ENCODE measurements at places on chromosomes 3 and 15.

GRCh38 chr3:133049491-133049890 lies 11.3 kb downstream of the TMEM108 start:
- DNase-seq = no peak

GRCh38 chr15:91068436-91068835 lies 31.6 kb upstream of the SV2B start:
- DNase-seq = no peak

DNA sequence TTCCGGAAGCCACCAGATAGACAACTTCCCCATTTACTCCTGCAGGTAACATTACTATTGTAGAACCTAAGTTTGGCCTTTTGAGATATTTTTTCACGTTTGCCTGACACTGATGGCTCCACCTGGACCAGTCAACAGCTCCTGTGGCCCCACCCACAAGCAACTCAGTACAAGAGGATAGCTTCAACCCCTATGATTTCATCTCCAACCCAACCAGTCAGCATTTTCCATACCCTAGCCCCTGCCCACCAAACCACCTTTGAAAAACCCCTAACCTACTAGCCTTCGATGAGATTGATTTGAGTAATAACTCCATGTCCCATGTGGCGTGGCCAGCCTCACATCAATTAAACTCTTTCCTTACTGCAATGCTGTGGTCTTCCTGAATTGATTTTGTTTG lies 950 bp upstream of the EHHADH start:
- DNase-seq = no peak

- peak; percentile 48 for DNase-seq
Observed at GRCh38 chr15:74291101-74292071, 55.3 kb downstream of the CCDC33 start.

DNA sequence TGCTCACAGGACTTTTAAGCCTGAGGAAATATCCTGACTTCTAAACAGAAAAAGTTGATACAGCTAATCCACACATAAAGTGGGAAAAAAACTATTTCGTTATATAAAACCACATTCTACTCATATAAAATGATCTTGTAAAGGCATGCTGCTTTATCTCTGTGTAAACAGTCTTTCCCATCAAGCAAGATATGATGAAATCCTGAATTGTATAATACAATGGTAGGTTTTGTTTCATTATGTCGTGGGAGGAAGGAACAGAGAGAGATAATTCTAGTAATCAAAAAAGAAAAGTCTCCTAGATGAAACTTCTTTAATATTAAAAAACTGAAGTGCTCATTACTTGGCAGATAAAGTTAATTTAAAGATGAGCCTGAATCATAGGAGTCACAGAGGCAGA lies 92.6 kb upstream of the SNTN start:
- DNase-seq = no peak

DNA sequence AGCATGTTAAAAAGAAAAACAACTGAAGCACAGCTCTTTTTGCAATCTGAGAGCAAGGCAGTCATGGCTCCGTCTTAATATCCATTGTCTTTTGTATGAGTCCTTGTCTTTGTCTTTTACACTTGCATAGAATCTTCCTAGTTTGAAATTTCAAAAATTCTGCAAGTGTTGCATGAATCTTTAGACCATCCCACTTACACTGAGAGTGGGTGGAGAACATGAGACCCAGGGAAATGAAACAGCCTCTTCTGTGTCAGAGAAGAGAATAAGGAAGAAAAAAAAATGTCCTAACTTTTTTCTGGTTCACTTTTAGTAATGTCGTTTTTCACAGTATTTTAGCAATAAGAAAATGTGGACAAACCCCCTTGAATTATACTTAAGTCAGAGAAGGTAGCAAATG lies 12.1 kb upstream of the DCLK3 start:
- DNase-seq = no peak

- DNase-seq = no peak
Observed at GRCh38 chr3:140941090-140941433, 574 bp upstream of the SLC25A36 start.

DNA sequence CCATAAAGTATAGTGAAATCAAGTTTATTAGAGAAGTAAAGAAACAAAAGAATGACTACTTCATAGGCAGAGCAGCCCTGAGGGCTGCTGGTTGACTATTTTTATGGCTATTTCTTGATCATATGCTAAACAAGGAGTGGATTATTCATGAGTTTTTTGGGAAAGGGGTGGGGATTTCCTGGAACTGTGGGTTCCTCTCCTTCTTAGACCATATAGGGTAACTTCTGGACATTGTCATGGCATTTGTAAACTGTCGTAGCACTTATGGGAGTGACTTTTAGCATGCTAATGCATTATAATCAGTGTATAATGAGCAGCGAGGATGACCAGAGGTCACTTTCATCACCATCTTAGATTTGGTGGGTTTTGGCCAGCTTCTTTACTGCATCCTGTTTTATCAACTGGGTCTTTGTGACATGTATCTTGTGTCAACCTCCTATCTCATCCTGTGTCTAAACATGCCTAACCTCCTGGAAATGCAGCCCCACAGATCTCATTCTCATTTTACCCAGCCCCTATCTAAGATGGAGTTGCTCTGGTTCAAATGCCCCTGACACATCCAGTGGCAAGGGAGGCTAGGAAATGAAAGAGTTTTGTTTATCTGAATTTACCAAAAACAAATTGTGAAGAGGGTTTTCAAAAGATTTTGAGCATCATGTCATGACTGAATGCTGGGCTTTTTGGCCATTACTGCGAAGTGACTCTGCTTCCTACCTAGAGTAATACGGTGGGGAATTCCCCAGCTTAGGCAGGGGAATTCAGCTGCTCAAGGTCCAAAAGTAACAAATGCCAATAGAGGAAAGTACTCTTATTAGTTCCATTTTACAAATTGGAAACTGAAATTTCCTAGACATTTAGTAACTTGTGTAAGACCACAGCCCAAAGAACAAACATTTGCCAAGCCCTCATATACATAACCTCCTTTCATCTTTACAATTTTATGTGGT lies 6.2 kb upstream of the SPSB4 start:
- no peak for DNase-seq

- DNase-seq = no peak
Observed at GRCh38 chr15:78438619-78439285, 736 bp downstream of the IREB2 start.

DNA sequence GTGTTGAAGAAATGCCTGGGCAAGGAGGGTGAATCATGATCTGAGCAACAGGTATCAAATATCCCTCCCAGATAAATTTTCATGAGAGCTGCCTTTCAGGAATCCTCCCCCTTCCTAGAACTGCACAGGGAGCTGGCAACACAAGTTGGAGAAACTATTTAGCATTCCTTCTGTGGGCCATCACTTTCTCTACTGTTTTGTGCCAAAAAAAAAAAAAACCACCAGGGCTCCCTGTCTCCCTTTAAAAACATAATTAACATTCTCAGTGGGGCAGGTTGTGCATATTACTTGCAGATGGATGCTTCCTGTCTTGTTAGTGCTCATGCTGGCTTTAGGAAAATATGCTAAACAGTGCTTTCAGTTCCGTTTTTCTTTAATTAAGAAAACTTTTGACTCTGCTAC lies 234.9 kb upstream of the LMCD1 start:
- DNase-seq = no peak

GRCh38 chr3:49666592-49666991 lies 7.6 kb upstream of the APEH start:
- DNase-seq = no peak

GRCh38 chr3:125194849-125195601 lies 17.5 kb downstream of the SLC12A8 start:
- no peak for DNase-seq

DNA sequence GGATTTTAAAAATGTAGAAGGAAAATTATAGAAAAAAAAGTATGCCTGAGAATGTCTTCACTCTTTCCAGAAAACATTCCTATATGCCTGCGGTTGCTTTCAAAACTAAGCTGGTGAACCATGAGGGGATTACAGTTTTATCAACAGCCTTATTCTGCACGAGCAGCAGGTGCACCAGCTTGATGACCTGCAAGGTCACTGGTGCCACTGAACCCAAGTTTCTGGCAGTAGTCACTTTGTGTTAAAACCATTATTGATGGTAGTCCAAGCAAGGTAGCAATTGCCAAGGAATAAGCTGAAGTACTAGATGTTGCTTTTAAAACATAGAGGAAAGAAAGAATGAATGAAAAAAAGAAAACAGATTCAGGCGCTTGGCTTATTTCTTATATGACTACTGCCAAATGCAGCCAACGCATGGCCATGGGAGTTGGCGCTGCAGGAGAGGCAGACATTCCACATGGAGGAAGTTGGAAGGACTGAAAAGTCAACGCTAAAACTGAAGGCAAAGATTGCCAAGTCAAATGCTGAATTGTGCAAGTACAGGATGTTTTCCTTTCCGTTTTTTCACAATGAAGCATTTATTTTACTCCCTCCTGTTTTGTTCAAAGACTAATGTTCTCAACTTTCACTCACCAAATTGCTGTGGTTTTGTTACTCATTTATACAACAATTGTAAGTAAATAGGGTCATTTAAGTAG lies 601.4 kb downstream of the CADM2 start:
- DNase-seq = no peak

DNA sequence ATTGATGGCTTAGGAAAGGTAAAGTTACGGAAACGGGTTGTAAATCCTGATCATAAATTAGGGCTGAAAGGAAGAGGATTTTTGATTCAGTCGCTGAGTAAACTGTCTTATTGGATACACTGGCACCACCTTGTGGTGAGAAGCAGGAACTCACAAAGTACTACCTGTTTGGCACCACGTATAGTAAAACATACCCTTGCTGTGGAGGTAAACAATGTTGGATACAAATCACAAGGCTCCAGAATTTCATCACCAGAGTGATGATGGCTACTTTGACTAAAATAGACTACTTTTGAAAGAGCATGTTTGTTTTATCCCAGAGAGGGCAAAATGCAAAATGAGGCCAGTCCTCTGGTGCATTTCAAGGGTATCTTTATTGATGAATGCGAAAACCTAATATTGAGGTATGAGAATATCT lies 216.9 kb downstream of the IGSF11 start:
- DNase-seq = no peak

GRCh38 chr3:156664831-156665178 lies 9.6 kb upstream of the TIPARP start:
- DNase-seq = no peak

GRCh38 chr15:78983146-78983918 lies 38.5 kb upstream of the CTSH start:
- DNase-seq = no peak

DNA sequence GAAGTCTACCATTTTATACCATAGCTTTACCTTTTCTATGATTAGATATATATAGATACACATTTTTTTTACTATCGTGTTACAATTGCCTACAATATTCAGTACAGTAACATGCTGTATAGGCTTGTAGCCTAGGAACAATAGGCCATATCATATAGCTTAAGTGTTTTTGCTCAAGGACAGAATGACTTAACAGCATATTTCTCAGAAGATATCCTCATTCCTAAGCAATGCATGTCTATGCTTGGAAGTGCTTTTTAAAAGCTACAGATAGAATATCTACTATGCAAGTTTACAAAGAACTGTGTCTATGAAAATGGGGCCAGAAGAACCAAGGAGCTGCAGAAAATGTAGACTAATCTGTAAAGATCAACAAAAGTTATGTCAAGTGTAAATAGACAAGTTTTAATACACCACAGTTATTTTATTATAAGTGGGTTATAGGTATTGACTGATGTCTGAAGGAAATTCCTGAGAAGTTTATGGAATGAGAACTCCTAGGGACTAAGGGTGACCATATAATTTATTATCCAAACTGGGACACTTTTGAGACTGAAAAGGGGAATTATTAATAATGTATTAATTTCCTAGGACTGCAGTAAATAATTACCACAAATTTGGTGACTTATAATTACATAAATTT lies 138.7 kb upstream of the TGFBR2 start:
- no peak for DNase-seq

GRCh38 chr3:99721633-99722007 lies 83.2 kb downstream of the COL8A1 start:
- no peak for DNase-seq

DNA sequence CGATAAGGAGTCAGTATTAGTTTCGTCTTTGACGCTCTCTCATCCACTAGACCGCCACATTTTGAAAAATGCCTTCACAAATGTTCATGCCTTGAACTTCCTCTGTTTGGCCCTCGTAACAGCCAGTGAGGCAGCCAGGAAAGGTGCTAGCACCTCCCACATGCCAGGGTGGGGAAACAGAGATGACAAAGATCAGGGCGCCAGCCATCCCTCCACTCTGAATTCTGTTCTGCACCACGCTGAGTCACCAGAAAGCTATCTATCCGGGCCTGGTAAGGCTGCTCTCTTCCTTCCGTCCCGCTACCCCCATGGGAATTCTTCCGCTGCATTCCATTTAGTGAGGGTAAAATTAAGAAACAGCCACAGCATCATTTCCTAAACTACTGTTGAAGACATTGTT lies 31.3 kb upstream of the BCL2L10 start:
- no peak for DNase-seq

DNA sequence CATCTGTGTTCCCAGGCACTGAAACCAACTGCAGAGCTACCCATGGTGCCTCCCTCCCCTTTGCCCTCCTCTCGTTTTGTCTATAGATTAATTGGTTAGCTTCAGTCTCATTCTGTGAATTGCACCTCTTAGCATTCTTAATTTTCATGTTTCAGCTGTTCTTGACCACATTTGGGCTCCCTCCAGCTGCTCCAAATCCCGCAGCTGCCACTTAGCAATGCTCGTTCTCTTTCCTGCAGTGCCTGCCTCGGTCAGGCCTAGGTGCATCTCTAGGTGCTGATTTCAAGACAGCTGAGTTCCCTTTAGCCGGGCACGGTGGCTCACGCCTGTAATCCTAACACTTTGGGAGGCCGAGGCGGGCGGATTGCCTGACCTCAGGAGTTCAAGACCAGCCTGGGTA lies 47.0 kb upstream of the SMAD3 start:
- DNase-seq = no peak

DNA sequence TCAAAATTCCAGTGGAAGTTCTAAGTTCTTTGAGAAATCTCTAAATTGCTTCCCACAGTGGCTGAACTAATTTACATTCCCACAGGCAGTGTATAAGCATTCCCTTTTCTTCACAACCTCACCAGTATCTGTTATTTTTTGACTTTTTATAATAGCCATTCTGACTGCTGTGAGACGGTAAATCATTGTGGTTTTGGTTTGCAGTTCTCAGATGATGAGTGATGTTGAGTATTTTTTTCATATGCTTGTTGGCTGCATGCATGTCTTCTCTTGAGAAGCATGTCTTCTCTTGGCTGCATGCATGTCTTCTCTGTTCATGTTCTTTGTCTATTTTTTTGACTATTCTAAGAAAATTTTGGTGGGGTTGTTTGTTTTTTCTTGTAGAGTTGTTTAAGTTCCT lies 499.6 kb upstream of the CCDC54 start:
- DNase-seq = no peak

- no peak for DNase-seq
Observed at GRCh38 chr3:42914771-42915515, 9.0 kb downstream of the ZNF662 start.

Data from effector CD4-positive, alpha-beta T cell (primary cell).